ENCODE measurements at places on chromosomes 1 and 21. TPM values are rescaled to one million over a fixed set of nuclear protein-coding genes. Genes with fewer than 3 reads are reported as not detected.

DMBX1 gene
- 0.06 TPM for polyA plus RNA-seq

DNAI4 gene
- polyA plus RNA-seq = 15.7 TPM

CNTN2 gene
- 0.73 TPM for polyA plus RNA-seq

RIPPLY3 gene
- 2.1 TPM for polyA plus RNA-seq

ZNF593OS gene
- 0.61 TPM for polyA plus RNA-seq

SPATA17 gene
- 13.2 TPM for polyA plus RNA-seq

HMCN1 gene
- 47.8 TPM for polyA plus RNA-seq

CADM3 gene
- polyA plus RNA-seq = 0.99 TPM

HTR6 gene
- polyA plus RNA-seq = 1.3 TPM

SELP gene
- polyA plus RNA-seq = 7.4 TPM

COL6A1 gene
- polyA plus RNA-seq = 265 TPM

TMEM82 gene
- 3.5 TPM for polyA plus RNA-seq

LDLRAD2 gene
- 3.6 TPM for polyA plus RNA-seq

ACBD6 gene
- polyA plus RNA-seq = 64.9 TPM

C1orf174 gene
- polyA plus RNA-seq = 31.2 TPM

TACSTD2 gene
- polyA plus RNA-seq = 29.9 TPM

ADORA3 gene
- polyA plus RNA-seq = 0.56 TPM

MAGOH gene
- 97.3 TPM for polyA plus RNA-seq

FMOD gene
- polyA plus RNA-seq = 57.2 TPM

ADGRB2 gene
- 11.4 TPM for polyA plus RNA-seq

KCNJ10 gene
- polyA plus RNA-seq = 32.6 TPM

YY1AP1 gene
- polyA plus RNA-seq = 74.5 TPM

RGL1 gene
- 47.4 TPM for polyA plus RNA-seq

KIAA0040 gene
- polyA plus RNA-seq = 14.1 TPM

SPTA1 gene
- 1.3 TPM for polyA plus RNA-seq

S100B gene
- polyA plus RNA-seq = 5.6 TPM

DENND1B gene
- 11.2 TPM for polyA plus RNA-seq

FCRL1 gene
- polyA plus RNA-seq = 0.10 TPM

CCDC190 gene
- polyA plus RNA-seq = not detected

PRR9 gene
- polyA plus RNA-seq = not detected

C1QTNF12 gene
- 9.0 TPM for polyA plus RNA-seq

NME7 gene
- 114 TPM for polyA plus RNA-seq

PDC gene
- polyA plus RNA-seq = 0.24 TPM

AMY1C gene
- not detected for polyA plus RNA-seq

RAB42 gene
- 2.3 TPM for polyA plus RNA-seq

VSIG8 gene
- polyA plus RNA-seq = 0.13 TPM

TUT4 gene
- polyA plus RNA-seq = 66.8 TPM

ANKRD35 gene
- polyA plus RNA-seq = 2.1 TPM

SYT6 gene
- 1.4 TPM for polyA plus RNA-seq

TMPRSS15 gene
- polyA plus RNA-seq = 0.67 TPM

FAM177B gene
- polyA plus RNA-seq = not detected

TNFAIP8L2 gene
- polyA plus RNA-seq = 1.3 TPM

TNFRSF8 gene
- polyA plus RNA-seq = 0.67 TPM
